ENCODE measurements at places on chromosomes 4 and X.

- DNase-seq, result no peak
Observed at GRCh38 chr4:34718576-34719245, 1525.6 kb downstream of the ARAP2 start.

GRCh38 chr4:116982656-116983055 lies 102.7 kb downstream of the TRAM1L1 start:
- DNase-seq, result no peak

DNA sequence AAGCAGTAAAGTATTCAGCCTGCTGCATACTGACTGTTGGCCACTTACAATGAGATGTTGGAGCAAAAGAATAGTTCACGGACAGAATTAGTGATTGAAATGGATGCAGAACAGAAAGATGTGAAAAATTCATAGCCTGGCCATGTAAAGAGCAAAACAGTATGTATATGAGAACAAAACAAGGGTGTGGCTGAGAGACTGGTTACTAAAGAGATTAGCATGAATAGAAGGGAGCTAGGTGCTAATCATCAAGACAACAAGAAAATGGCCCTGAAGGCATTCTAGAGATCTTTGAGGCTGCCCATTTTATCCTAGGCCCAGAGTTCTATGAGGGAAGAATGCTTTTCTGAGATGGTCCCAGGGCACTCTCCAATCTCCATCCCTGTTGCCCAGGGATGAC lies 208.5 kb downstream of the ARHGEF9 start:
- no peak for DNase-seq

DNA sequence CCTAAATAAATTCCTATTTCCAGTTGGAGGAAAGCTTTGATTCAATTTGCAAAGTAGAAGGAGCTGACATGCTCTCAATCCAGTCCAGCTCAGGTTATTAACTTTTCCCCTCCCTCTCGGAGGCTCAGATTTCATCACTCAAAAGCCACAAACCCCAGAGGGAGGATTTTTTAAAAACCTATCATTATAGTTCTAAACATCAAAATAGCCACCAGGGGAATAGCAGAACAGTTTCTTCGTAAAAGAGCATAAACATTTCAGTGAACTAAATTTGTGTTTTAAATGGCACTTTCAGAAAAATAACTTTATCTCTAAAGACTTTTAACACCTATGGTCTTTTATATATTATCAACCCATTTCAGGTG lies 8.8 kb downstream of the GPRIN3 start:
- peak; percentile 63 for DNase-seq

GRCh38 chr4:130233377-130234047 lies 1137.6 kb downstream of the C4orf33 start:
- DNase-seq, result peak; percentile 36

- DNase-seq, result no peak
Observed at GRCh38 chr4:133152330-133152821, 3.3 kb downstream of the PCDH10 start.

- no peak for DNase-seq
Observed at GRCh38 chr4:53788621-53789020, 197.3 kb upstream of the LNX1 start.

DNA sequence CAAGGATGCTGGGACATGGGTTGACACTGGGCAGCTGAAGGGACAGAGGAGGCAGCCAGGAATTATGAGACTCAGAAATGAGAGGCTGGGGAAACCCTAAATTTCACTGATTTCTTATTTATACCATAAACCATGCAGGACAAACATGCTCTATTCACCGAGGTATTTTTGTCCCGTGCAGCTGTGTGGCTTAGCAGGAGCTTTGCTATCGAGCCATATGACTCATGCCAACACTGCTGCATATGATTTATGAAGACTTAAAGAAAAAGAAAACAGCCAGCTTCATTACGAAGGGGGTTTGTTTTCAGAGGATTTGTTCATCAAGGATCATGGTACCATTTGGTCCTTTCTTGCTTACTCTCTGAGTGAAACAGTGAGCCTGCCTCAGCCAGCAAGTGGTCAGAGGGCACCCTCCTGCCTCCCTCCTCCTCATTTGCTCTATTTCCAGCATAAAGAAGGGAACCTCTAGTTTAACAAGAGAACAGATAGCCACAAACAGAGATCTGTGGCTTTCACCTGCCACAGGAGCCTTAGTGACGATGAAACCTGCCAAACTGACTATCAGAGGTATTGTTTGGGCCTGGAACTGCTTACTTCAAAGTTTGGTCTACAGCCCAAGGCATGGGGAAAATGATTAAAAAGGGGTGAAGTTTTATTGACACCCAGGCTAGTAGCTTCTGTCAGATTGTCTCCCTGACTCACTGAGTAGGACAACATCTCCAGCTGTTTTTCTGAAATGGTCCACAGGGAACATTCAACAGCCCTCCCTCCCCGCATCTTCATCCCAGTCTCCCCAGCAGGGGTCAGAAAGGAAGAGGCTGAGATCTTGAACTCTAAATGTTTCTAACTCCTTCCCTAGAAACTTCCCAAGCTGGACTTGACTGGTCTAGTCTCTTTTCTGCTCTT lies 80.1 kb upstream of the MAML3 start:
- peak; percentile 54 for DNase-seq
